ENCODE measurements at places on chromosomes 11 and 22.

DNA sequence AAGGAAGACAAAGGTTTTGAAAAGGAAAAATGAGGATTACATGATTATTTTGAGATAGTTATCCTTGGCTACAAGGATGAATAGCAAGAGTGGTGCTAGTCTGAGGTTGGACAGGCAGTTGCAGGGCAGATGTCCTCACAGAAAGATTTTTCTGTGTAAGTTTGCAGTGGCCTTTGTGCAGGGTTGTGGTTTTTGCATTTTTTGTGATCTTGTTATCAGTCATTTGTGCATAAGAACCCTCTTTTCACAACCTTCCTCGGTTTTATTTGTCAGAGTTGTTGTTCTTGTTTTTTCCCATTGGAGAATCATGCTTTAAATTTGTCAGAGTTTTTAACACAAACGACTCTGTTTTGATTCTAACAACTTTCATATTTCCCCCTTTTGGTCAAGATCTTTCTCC lies 1.4 kb downstream of the CCDC134 start:
- no peak for DNase-seq

GRCh38 chr22:27022274-27022895 lies 365.0 kb downstream of the MIAT start:
- DNase-seq = no peak

- DNase-seq = no peak
These were observed 4.8 kb upstream of the OR52I1 start for GRCh38 chr11:4589017-4589416.

DNA sequence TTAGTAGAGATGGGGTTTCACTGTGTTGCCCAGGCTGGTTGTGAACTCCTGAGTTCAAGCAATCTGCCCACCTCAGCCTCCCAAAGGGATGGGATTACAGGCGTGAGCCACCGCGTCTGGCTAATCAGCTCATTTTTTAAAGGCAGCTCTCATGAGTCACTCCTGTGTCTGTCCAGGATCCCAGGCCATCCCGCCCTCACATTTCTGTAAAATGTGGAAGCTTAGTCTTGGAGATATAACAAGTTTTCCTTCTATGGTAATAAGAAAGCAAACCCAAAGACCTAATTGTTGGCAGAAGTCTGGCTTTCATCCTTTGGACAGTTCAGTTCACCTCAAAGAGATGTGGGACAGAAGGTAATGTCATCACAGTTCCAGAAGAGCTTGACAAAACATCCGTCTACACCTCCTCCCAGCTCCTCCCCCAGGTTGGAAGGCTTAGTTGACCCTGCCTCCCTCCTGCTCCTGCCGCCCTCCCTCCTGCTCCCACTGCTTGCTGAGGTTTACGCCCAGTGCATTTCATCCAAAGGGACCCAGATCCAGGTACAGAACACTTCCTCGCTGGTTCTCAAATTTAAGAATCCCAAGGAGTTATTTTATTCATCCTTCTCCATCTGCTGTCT lies 6.4 kb downstream of the DRD2 start:
- DNase-seq = no peak

DNA sequence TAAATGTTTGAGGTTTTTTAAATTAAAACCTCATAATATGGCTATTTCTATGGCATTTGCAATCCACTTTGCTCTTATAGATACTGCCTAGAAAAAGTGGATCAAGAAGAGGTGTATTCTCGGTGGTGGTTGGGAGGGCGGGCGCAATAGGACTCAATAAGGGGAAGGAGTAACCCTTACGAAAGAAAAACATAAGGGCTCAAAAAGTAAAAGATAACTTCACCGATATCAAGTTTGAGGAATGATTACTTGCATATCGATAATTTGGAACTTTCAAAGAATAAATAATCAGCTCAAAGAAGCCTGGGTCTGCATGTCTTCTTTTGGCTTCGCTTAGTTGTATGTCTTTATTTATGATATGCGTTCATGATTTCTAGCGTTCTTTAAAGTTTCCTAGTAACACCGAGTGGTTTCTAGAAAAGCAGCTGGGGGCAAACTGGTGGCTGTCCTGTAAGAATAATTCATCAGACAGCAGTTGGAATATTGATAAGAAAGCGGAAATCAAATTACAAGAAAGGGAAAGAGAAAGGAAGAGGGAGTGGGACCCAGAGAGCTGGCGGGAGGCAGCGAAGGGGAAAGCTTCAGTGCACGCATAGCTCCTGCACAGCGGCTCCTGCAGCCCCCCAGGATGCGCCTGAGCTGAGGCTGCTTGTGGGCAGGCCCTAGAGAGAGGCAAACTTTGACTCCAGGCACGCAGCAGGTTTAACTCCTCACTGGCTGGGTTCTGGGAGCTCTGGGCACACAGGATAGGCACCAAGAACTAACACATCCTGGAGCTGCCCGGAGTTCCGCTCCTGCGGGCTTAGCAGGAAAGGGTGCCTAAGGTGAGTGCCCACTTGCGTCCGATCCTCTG lies 9.1 kb upstream of the FLI1 start:
- DNase-seq = no peak

GRCh38 chr11:75298191-75298975 lies 53.1 kb downstream of the ARRB1 start:
- no peak for DNase-seq

- no peak for DNase-seq
These were observed 22.1 kb upstream of the IGLL5 start for GRCh38 chr22:22865311-22866072.

DNA sequence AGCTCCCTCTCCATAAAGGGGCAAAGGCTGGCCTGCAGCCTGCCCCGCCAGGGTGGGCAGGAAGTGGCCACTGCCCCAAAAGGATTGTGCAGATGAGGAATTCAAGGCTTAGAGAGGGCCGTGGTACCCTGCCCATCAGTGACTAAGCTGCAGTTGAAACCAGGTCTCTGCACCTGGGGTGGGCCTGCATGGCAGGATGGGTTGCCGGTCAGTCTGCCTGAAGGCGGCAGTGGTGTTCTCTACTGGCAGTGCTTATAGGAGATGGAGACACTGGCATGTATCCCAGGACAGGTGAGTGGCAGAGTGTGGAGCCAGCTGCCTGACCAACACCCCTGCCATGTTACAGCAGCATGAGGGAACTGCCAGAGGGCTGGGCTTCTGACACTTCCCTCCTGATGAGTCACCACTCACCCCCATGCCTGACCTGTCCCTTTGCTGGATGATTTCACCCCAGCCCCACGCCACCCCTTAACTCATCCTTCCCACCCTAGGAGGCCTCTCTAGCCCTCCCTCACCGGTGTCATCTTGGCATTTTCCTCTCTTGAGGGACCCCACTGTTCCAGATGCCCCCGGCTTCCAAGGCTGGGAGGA lies 70.2 kb upstream of the LMO1 start:
- DNase-seq = no peak

GRCh38 chr11:10377183-10377582 lies 72.3 kb downstream of the ADM start:
- DNase-seq = no peak

GRCh38 chr11:36164506-36165250 lies 124.5 kb downstream of the COMMD9 start:
- peak; percentile 65 for DNase-seq

DNA sequence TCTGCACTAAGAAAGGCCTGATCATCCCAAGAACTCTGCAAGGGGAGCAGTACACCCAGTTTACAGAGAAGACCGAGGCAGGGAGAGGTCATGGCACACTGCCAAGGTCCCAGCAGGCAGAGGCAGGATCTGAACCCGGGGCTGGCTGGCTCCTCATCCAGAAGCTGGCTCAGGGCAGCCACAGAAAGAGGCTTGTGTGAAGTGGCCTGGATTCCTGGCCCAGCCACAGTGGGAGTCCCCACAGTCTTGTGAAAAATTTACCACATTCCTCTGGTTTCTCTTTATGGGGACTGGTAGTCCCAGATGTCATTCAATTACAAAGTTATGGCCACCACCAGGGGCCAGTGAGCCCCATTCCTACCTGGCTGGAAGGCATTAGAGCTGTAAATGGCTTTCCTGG lies 440.5 kb downstream of the MIAT start:
- no peak for DNase-seq

DNA sequence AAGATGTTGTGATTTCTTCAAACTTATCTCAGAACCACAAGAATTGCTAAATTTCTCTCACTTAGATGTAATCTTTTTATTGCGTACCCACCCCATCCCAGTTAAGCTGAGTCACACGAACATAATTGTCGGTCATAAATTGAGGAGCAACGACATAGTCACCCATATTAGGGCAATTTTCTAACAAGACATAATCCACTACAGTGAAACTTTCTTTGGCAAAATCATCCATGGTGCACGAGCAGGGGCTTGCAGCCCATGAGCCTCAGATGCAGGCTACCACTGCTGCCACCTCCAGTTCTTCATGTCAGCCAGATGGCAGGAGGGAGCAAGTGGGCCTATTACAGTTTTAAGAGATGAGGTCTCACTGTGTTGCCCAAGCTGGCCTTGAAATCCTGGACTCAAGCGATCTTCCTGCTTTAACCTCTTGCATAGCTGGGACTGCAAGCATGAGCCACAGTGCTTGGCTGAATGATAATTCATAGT lies 70.3 kb upstream of the GRK2 start:
- DNase-seq = no peak

GRCh38 chr11:132587716-132588115 lies 944.6 kb downstream of the OPCML start:
- no peak for DNase-seq

DNA sequence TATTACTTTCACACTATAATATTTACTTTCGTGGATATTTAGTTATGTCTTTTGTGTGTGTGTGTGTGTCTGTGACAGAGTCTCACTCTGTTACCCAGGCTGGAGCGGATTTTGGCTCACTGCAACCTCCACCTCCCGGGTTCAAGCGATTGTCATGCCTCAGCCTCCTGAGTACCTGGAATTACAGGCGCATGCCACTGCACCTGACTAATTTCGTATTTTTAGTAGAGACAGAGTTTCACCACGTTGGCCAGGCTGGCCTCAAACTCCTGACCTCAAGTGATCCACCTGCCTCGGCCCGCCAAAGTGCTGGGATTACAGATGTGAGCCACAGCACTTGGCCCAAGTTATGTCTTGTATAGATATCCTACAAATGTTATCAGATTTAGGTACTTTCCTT lies 9.9 kb downstream of the PISD start:
- no peak for DNase-seq

- DNase-seq = no peak
These were observed 27.0 kb upstream of the SCGB1A1 start for GRCh38 chr11:62391642-62392425.

GRCh38 chr22:27792452-27793161 lies 8.9 kb downstream of the MN1 start:
- DNase-seq = no peak

- no peak for DNase-seq
These were observed 55.8 kb downstream of the CLMP start for GRCh38 chr11:123139206-123139605.

DNA sequence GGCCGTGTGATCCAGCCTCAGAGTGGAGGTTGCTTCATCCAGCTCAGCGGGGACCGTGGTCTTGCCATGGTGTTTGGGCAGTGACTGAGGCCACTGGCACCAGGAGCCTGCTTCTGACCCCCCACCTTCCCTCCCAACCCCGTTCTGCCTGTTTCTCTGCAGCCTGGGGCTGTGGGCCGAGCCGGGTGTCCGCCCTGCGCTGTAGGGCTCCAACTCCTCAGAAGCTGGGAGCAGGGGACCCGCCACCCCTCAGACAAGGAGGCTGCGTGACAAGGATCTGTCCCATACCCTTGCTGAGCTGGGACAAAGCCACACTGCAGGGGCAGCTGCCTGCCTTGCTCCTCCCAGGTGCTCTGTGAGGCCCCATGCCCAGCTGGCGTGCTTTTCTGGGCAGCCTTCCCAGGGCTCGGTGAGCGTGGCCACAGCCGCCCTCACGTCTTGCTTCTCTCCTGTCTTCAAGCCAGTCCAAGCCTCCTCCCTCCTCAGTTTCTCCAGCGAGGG lies 11.7 kb upstream of the ARFGAP3 start:
- DNase-seq = no peak

DNA sequence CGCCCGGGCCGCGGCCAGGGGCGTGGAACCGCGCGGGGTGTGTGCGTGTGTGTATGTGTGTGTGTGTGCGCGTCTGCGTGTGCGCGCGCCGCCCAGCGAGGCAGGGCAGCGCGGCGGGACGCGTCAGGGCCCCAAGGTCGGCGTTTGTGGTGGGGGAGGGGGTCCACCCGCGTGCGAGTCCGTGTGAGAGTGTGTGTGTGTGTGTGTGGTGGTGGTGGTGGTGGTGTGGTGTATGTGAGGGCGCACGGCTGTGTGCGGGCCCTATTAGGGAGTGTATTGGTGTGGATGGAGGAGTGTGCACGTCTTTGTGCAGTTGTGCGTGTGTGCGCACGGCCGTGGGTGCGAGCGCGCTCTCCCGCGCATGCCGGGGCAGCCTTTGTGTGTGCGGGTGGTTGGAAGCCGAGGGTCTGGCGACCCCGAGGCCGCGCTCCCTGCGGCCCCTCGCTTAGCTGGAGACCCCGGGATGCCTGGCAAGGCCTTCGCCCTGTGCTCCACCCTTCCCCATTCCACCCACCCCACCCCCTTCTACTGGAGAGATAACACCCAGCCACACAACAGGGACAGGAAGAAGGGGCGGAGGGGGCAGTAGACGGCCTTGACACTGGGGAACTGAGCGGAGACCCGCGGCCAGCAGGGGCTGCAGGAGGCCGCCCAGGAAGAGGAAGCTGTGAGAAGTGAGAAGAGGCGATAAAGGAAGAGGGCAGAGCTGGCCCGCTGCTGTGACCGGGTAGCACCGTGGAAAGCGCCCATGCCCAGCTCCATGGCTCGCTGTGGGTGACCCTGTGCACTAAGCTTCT lies 528 bp upstream of the ARRB1 start:
- peak; percentile 75 for DNase-seq

DNA sequence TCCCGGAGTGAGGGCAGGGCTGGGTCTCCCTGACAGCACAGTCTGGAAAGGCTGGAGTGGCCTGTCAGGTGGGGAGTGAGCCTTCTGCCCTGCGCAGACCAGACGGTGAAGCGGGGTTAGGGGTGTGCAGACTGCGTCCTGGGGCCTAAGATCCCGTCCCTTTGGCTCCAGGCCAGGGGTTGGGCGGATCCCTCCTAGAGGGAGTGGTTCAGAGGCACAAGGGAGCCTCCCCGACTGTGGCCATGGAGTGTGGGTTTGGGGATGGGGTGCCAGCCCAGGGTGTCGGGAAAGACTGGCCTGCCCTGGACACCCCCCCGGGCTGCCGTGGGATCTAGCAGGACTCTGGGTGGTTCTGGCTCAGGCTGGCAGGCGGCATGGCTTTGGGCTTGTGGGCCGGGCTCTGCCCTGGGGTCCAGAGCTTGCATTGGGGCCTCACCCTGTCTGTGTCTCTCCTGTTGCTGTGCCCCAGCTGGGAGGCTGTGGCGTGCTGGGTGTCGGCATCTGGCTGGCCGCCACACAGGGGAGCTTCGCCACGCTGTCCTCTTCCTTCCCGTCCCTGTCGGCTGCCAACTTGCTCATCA lies 19.5 kb downstream of the TSPAN4 start:
- DNase-seq = no peak

- no peak for DNase-seq
These were observed 212.4 kb downstream of the BRD1 start for GRCh38 chr22:49614966-49615965.
